ENCODE measurements at places on chromosomes 7 and 10.

DNA sequence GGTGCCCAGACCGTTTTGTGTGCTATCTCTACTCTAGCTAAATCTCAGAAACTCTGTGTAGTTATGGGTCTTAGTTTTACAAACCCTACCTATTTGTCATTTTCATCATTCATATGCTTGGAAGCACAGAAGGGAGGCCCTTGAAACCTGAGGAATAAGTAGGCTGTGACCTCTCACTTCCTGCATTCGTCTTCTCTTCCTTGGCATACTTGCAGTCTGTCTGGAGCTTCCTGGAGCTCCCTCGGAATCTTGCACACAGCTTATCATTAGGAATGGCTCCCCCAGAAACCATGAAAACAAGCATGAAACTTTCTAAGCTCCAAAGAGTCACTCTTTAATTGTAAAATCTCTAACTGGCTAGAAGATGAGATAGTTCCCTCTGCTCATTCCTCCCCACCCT, 376.9 kb upstream of the MYO3A start:
- DNase-seq: no peak

DNA sequence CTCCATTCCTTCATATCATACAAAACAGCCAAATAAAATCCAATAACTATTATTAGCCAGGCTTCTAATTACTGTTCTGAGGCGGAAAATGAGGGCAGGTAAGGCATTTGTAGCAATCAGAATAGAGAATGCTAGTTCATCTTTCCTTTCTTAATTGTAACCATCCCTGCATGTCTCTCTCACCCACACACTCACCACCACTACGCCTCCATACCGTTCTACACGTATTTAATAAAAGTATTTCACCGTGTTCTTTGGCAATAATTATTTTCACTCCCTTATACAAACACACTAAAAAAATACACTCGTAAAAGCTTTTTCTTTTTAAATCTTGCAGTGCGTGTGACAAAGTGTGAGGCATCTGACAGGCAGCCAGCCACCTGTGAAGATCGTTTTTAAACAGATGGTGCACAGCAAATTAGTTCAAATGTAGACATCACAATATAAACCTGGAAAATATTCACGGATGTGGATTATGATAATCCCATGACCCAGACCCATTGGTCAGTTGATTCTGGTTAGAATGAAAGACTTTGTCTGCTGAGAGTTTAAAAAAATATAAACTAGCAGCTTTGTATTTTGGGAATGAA, 653.6 kb downstream of the REEP3 start:
- DNase-seq: no peak

GRCh38 chr7:725223-726005, 1.1 kb upstream of the DNAAF5 start:
- DNase-seq: peak; percentile 32

GRCh38 chr10:132577350-132578003, 39.9 kb downstream of the INPP5A start:
- no peak for DNase-seq

- no peak for DNase-seq
Observed at GRCh38 chr10:129743738-129744133, 220.3 kb downstream of the EBF3 start.

- DNase-seq: no peak
Observed at GRCh38 chr7:115229401-115230105, 307.7 kb downstream of the MDFIC start.

DNA sequence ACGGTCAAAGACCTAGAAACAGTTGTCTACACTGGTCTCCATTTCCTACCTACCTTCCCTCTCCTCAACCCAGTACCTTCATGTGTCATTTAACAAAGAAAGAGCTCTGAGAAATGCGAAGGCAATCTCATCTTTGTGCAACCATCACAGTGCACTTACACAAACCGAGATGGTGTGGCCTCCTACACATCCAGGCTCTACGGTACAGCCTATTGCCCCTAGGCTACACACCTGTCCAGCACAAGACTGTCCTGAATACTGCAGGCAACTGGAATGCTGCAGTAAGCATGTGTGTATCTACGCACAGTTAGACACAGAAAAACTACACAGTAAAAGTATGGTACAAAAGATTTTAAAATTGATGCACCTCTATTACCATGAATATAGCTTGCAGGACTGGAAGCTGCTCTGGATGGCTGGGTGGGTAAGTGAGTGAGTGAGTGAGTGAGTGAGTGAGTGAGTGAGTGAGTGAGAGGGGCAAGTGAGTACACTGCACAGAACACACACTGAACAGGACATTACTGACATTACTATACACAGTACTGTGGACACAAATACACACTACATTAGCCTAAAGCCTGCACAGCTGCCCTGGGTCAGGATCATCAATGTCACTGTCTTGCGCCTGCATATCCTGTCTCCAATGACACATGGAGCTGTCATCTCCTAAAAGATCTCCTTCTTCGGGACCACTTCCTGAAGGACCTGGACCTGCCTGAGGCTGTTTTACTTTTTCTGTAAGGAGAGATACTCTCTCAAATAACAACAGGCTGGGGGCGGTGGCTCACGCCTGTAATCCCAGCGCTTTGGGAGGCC, 18.5 kb downstream of the ITGB1 start:
- no peak for DNase-seq

DNA sequence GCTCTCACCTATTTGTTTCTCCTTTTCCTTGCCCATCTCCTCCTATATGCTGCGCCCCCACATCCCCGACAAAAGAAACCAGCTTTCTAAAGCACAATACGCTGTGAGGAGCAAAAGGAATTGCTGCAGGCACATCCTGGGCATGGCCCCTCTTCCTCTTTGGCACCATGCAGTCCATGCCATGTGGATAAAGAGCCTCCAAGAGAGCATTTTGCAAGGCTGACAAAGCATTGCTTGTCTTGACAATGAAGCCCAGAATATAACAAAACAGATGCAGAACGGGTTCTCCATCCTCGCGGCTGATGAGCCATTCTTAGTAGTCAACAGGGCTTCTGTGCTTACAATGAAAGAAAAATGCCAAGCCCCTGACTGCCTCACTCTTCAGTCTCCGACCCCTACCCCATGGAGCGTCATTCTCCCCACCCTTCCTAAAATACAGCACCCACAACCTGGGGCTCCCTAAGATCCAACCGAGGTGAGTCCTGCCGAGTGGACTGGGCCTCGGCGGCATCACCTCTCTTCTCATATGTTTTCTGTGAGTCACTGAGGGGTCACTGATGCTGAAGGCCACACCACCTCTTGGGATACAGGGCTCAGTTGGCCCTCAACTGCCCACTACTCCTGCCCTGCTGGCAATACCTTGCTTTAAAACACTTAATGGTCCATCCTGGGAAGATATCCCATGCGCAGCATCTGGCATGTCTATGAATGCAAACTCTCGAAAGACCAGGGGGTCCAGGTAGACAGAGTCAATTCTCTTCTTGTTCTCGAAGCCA, 47.5 kb downstream of the GSDME start:
- no peak for DNase-seq

GRCh38 chr10:102704915-102705314, 9.3 kb downstream of the ARL3 start:
- DNase-seq: no peak

GRCh38 chr7:130922206-130923112, 188.5 kb upstream of the KLF14 start:
- DNase-seq: no peak

GRCh38 chr10:91034042-91034441, 113.2 kb upstream of the ANKRD1 start:
- no peak for DNase-seq

GRCh38 chr7:50512384-50512783, 52.8 kb downstream of the DDC start:
- DNase-seq: no peak

DNA sequence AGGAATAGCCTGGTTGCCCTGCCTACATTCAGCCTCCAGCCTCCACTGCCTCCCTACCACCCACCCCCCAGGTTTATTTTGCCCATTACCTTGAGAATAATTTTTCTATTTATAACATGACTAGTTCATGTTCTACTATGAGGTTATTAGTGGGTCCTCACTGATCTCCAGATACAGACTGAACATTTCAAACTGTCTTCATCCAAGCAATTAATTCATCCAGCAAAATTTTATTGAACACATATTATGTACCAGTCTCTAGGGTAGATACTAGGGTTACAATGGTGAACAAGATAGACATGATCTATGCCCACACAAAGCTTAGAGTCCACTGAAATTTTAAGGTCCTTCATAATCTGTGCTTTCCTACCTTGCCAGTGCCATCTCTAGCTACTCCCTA, 51.6 kb upstream of the FHIP2A start:
- DNase-seq: no peak

- no peak for DNase-seq
Observed at GRCh38 chr10:73229567-73229966, 17.5 kb downstream of the DNAJC9 start.

DNA sequence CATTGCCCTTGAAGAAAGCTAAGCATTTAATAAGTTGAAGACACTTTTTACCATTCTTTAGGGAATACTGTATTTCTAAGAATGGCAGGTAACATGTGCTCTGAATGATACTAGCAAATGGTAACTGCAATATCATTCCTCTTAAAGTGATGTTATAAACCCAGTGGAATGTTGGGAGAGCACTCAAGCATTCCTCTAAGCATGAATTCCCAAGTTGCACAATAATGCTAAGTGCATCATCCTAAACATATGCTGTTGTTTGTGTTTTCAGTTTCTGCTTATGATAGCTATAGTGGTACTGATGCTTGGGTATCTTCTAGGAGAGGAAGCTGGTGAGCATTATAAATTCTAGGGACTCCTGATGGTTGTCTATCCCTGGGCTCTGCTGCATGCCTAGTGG, 673.9 kb downstream of the PHTF2 start:
- DNase-seq: peak; percentile 73

DNA sequence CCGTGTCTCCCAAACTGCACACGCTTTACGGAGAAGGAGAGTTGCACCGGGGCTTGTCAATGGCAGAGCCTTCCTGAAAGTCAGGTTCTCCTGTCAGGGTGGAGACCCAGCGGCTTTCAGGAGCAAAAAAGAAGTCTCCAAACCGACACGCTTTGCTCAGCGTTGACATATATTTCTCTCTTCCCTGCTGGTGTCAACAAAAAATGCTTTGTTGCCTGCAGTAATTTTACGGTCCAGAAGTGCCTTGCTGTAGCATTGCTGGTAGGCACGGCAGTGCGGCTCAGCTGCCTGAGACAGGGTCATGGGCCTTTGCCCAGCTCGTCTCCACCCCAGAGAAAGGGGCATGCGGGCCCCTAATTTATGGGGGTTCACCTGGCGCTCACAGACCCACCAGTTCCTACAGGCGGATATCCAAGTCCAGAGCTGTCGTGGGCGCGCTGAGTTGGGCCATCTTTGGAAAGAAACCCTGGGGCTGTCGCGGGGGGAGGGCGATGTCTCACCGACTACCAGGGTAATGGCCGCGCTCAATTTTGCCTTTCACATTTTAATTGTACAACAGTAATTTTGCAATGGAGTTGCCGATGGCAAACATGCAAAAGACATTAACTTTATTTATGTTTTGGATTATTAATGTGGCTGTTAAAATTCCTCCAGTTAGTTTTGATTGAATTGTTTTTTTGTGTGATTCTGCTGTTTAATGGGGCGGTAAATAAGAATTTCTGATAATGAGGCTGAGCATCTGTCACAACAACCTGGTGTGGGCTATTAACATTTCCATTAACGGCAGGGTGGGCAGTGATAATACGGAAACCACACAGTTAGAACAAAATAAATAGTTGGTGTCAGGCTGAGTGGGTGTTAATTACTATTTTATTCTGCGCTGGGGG, 478.2 kb upstream of the FOXK1 start:
- no peak for DNase-seq

DNA sequence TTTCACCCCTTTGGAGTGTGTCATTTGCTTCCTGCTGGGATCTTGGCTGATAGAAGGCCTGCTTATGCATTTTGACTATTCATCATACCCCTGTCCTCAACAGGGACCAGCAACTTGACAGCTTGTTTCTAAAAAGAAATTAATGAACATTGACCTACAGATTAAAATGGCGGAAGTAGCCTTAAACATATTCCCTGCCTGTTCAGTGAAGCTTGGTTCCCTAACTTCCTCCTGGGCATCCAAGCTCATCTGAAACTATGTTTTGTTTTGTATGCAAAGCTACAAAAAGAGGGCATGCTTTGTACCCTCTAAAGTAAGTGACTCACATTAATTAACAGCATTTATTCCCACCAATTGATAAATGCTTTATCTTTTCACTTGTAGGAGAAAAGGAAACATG, 26.8 kb upstream of the CDK14 start:
- DNase-seq: no peak

Measured in AG09309 (cell line).